ENCODE measurements at places on chromosomes 3 and 15.

GRCh38 chr3:80676866-80677265, 909.1 kb upstream of the ROBO1 start:
- no peak for DNase-seq

GRCh38 chr3:142958707-142959106, 4.8 kb downstream of the PAQR9 start:
- DNase-seq, result peak; percentile 54

DNA sequence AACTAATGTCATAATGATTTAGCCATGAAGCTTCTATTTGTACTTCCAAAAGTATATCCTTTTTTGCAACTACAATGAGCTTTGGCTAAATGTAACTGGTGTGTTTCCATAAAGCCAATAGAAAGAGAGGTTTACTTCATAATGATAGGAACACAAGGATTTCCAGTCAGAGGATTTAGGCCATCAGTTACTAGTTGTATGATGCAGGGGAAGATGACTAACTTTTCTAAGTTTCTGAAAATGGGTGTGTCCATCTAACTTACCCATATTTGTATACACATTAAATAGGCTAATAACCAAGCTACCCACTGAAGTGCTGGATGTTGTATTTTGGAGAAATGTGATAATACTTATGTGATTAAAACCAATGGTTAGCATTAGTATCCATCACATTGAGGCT, 55.7 kb downstream of the SLC4A7 start:
- DNase-seq, result peak; percentile 58

GRCh38 chr3:151345859-151346258, 16.5 kb upstream of the P2RY13 start:
- peak; percentile 79 for DNase-seq

GRCh38 chr3:117761703-117762620, 1052.4 kb downstream of the TUSC7 start:
- DNase-seq, result no peak

GRCh38 chr3:85508659-85509058, 549.9 kb downstream of the CADM2 start:
- no peak for DNase-seq

DNA sequence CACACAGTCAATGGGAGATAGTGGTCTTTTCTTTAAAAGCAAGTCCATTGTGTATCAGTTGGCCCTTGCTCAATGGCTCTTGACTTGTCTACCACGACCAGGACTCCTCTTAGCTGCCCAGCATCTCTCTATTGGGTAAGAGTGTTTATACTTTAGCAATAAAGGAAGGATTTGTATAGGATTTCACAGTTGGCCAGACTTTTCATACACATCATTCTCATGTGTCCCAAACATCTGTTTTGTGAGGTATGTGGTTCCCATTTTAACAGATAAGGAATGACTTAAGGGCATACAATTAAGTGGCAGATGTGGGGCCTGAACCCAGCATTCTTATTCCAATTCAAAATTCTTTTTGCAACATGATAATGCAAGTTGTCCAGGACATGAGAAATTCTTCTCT, 191.5 kb downstream of the CHST2 start:
- DNase-seq, result peak; percentile 9

- peak; percentile 90 for DNase-seq
Observed at GRCh38 chr3:167228135-167228534, 152.0 kb downstream of the ZBBX start.

GRCh38 chr15:76982356-76982755, 12.6 kb upstream of the PSTPIP1 start:
- no peak for DNase-seq

DNA sequence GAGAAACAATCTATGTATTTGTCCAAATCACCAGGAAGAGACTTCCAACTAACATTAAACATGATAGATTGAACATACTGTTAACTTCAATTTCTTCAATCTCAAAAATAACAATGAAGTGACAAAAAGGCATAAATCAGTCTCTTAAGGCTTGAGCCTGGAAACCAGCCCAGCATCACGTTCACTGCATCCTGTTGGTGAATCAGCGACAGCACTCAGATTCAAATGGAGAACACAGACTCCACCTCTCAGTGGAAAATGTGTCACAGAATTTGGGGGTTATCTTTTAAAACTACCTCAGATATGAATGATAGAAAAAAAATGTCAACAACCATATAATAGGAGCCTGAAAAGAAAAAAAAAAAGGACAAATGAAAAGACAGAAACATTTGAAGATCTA, 212.0 kb downstream of the MINAR1 start:
- peak; percentile 86 for DNase-seq

DNA sequence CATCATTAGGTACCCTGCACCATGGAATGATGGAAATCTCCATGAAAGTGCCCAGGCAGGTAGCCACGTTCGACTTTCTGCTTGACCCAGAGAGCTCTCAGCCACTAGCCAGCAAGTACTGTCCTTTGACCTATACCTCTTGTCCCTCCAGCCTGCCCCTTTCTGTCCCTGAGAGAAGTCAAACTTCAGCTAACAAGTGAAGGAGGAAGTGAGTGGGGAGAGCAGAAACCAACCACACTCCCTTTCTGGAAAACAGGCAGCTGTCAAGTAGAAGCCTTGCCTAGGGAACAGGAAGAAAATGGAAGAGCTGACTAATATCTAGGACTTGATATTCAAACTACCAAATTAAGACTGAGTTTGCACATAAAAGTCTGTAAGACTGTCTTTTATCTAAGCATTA, 30.3 kb upstream of the FSTL1 start:
- no peak for DNase-seq

- DNase-seq, result no peak
Observed at GRCh38 chr3:4065554-4065953, 237.6 kb upstream of the SETMAR start.

GRCh38 chr15:51658664-51659063, 22.6 kb upstream of the SCG3 start:
- DNase-seq, result no peak

DNA sequence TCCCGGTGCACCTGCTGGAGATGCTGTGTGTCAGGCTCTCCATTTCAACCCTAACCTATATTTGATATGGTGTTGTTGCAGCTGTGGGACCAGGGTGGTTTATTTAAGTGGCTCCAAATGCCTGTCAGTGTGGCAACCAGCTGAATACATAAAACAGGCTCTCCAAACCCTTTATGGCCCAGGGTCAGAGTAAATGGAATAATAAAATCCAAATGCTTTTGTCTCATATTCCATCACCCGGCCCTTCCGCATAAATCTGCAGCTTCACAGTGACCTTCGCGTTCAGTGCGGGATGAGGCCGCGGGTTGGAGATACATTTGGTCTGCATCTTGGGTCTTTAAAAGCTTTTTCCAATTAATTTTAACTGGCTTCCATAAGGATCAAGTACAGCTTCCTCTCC, 382.1 kb upstream of the NR2F2 start:
- no peak for DNase-seq

DNA sequence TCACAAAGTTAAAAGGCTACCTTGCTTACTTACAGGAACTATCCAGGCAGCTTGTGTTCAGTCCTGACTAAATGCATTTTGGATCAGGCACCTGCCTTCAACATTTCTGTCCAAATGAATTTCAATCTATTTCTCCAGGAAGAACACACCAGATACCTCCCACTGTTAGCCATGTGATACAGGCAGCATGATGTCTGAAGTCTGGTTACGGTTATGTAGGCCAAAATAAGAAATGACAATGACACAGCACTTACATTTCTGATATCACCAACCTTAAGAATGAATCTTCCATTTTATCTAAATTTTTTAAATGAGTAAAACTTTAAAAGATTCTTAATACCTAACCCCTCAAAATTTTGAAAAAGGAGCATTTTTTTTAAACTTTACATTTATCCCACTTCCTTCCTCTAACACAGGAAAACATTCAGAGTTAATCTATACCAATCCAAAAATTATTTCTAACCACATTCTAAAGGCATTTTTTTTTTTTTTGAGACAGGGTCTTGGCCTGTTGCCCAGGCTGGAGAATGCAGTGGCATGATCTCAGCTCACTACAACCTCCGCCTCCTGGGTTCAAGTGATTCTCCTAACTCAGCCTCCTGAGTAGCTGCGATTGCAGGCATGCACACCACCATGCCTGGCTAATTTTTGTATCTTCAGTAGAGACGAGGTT, at the start of gene MAP4:
Gene MAP4 (minus strand): TSS at position 116 of the 673 bp plus-strand sequence. CDS start 17,556 bp downstream, outside the sequence.
- DNase-seq, result peak; percentile 32

GRCh38 chr15:67701669-67702068, 123.6 kb upstream of the SKOR1 start:
- DNase-seq, result peak; percentile 59

DNA sequence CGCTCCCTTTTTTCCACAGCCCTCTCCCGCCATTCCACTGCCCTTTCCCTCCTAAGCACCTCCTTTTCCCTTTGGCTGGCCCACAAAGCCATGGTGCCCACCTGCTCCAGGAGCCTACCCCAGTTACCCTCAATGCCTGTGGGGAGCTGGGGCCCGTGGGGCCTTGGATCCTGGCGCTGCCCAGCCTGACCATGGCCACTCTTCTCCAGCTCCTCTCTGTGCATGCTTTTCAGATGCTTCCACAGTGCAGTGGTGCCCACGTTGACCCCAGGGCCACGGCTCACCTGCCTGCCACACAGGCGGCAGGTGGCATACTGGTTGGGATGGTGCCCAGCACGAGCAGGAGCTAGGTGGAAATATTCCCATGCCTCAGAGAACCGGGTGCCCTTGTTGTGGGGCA, 1.5 kb downstream of the ZBED2 start:
- no peak for DNase-seq

GRCh38 chr3:140022066-140022770, 87.2 kb downstream of the CLSTN2 start:
- DNase-seq, result no peak

DNA sequence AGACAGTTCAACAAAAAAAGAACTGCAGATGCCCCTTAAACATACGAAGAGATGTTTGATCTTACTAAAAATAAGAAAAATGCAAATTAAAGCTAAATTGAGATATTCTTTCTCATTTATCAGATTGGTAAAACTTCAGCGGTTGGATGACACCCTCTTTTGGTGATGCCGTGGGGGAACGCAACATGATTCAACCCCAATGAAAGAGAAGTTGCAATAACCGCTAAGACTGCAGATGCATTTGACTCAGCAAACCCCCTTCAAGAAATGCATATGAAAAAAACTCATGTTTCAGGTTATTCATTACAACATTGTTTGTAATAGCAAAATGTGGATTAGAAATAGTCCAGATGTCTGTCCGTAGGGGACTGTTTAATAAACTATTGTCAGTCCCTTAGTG, 3.6 kb downstream of the KLHL6 start:
- DNase-seq, result no peak

GRCh38 chr3:87260270-87260669, 16.1 kb downstream of the POU1F1 start:
- DNase-seq, result peak; percentile 61

DNA sequence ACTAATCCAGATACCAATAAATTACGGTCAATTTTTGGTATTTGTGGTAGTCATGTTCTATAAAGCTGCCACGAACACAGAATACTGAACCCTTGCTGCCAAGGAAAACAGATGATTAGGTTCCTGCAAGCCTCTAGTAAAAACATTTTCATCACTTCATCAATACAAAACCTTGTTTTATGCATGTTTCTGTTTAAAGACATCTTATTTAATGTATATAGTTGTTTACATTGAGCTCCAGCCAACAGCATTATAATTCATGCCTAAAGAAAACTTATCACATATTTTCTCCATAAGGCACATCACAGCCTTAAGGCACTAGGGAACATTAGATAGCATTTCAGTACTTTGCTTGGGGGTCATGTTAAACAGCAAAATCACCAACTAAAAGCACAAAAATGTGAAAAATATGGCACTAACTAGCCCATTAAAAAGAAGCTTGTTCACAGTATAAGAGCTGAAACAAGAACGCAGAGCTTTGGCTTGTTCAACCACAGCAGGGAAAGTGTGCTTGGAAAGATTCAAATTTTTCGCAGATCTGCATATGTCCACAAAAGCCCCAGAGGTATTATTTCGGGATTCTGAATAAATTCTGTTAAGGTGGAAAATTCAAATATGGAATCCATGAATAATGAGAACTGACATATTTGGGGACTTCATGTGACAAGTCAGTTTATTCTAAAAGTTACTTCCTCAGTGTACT, 27.7 kb downstream of the POLQ start:
- no peak for DNase-seq

- DNase-seq, result no peak
Observed at GRCh38 chr15:87115795-87116194, 1036.1 kb downstream of the AGBL1 start.

GRCh38 chr3:150960708-150961684, 11.5 kb downstream of the CLRN1 start:
- DNase-seq, result no peak

DNA sequence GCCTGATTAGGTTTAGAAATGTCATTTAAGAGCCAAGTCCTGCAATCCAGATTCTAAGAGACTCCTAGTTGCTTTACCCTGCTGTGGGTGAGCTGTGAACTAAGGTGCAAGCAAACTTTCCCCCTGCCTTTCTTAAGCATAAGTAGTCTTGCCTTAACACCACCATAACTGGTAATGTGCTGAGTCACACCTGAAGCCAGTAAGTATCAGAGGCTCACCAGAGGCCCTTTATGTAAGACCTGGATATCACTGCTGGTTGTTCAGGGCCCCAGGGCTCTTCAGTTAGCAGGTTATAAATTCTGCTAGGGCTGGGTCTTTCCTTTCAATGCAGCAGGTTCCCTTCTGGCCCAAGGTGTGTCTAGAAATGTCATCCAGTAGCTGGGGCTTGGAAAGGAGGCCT, 509.9 kb downstream of the VGLL3 start:
- DNase-seq, result no peak

GRCh38 chr15:29132735-29133181, 136.9 kb downstream of the NSMCE3 start:
- no peak for DNase-seq

GRCh38 chr3:143001034-143001368, 369 bp upstream of the U2SURP start:
- no peak for DNase-seq

- DNase-seq, result no peak
Observed at GRCh38 chr3:100069472-100069871, 44.8 kb downstream of the FILIP1L start.

- no peak for DNase-seq
Observed at GRCh38 chr3:27349832-27350231, 19.4 kb downstream of the NEK10 start.

GRCh38 chr3:71695000-71695482, 30.2 kb downstream of the EIF4E3 start:
- DNase-seq, result peak; percentile 11

- peak; percentile 72 for DNase-seq
Observed at GRCh38 chr3:134423153-134423552, 48.9 kb upstream of the AMOTL2 start.

GRCh38 chr15:67019884-67020520, 45.4 kb upstream of the SMAD3 start:
- no peak for DNase-seq

DNA sequence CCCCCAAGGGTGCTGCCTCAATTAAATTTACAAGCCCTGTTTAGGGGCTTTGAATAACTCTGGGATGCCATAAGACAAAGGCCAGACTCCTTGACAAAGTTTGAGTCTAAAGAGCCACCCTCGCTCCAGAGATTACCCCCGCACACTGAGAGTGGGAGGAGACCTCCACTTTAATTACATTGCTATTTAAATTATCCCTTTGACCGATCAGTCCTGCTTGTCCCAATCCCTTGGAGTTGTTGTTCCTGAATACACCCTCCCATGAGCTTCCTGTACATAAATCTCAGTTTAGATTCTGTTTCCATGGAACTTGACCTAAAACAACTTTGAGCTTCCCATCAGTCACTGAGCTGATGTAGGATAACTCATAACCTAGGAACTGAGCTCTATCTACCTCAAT, 596.3 kb downstream of the PYDC2 start:
- no peak for DNase-seq

Data from fibroblast of mammary gland (primary cell).